Nasal cavity respiratory epithelium epithelial cell of viscerocranial mucosa (primary cell): ENCODE measurements at places on chromosomes 1 and 21. TPM values are rescaled to one million over a fixed set of nuclear protein-coding genes. Genes with fewer than 3 reads are reported as not detected.

LRRC38 gene
- total RNA-seq, result not detected in 2 replicates

SYT14 gene
- total RNA-seq, result under 0.01 and 0.14 TPM in 2 replicates

RNU1-4 gene
- under 0.01 TPM in 2 replicates for total RNA-seq

NHLH1 gene
- 0.07 TPM in 1 of 2 replicates, not detected in the other for total RNA-seq

ZNF697 gene
- total RNA-seq, result 8.5 and 12.6 TPM in 2 replicates

OR14K1 gene
- total RNA-seq, result not detected in 2 replicates

KRTAP12-4 gene
- not detected in 2 replicates for total RNA-seq

S100A2 gene
- total RNA-seq, result 666 and 777 TPM in 2 replicates

NR1I3 gene
- total RNA-seq, result not detected in 2 replicates

ZFP69 gene
- total RNA-seq, result 2.4 and 4.6 TPM in 2 replicates

CDC14A gene
- total RNA-seq, result 1.0 and 1.5 TPM in 2 replicates
